ENCODE measurements at places on chromosomes 12 and 14.

DNA sequence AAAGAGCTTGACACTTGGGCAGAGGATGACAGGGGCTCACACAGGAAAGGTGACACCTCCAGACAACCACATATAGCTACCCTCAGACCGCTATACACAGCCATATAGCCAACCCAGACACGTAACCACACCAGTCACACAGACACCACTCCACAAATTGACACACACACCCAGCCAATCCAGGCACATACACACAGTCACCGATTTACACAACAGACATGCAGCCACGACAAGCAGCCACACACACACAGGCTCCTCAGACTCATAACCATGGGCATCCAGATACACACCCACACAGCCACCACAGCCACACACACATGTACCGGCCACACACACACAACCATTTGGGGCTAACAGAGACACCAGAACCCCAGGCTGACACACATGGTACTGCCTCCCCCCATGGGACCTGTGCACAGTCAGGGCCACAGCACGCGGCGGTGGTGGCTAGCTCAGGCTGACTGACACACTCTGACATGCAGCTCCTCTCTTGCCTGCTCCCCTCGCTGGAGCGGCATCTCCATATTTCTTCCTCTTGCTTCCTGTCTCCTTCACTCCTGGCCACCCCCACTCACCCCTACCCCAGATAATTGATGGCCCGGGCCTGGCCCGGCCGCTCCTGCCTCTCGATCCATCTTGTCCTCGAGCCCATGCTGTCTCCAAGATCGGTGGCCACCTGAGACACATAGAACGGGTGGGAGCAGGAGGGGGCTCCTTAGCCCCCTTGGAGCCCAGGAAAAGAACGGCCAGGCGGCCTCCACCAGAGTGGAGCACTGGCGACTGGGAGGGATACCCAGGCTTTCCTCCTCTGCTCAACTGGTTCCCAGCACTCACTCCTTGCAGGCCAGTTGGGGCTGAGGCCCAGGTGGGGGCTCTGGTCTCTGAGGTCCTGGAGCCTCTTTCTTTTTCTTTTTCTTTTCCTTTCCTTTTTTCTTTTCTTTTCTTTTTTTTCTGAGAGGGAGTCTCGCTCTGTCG, 6.0 kb upstream of the SHMT2 start:
- no peak overlapping the region for H3K27ac ChIP-seq
- peaks cover 56% of the 10 kb centered on the region for H3K4me1 ChIP-seq
- H3K4me3 ChIP-seq: no peak overlapping the region
- no peaks in the 10 kb centered on the region for H3K36me3 ChIP-seq

DNA sequence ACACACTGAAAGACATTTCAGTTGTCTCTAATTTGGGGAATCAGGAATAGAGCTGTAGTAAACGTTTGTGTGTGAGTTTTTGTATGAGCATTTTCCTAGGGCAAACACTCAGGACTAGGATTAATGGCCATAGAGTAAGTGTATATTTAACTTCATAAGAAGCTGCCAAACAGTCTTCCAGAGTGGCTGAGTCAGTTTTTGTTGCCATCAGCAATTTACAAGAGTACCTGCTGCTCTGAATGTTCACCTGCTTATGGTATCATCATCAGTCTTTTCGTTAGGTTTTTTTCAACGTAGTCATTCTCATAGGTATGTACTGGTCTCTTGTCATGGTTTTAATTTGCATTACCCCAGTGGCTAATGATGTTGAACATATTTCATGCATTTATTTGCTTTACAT, 30.6 kb upstream of the TRHDE start:
- H3K4me3 ChIP-seq: no peak overlapping the region
- no peaks in the 10 kb centered on the region for H3K4me1 ChIP-seq
- H3K27me3 ChIP-seq: no peaks in the 10 kb centered on the region

DNA sequence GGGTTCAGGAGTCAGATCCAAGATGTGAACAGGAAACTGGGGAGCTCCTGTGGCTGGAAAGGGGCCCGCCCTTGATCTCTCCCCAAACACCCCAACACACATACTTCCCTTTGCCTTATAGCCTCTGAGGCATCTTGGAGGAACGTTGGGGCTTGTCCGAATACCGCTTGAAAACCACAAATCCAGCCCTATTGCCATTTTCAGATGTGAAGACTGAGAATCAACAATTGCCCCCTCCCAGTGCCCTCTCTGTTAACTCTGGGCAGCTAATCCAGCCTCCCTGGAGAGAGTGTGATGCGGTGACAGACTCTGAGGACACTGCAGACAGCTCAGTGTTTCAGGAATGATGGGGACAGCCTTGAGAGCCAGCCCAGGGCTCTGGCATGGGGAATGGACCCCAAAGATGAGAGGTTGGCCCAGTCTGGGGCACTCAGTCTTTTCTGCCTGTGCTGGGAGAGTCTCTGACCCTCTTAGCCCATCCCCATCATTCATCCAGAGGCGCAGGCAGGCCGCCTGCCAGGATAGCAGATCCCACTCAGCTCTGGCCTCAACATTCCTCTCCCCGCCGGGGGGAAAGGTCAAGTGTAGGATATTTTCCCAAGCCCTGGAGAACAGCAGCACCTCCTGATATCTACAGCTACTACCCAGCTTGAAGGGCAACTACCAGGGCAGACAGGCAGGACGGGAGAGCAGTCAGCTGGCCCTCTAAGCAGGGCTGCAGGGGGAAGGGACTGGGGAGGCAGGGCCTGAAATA, 24.6 kb upstream of the LTBP2 start:
- no peaks in the 10 kb centered on the region for H3K27me3 ChIP-seq
- H3K4me3 ChIP-seq: no peak overlapping the region
- H3K27ac ChIP-seq: no peak overlapping the region

DNA sequence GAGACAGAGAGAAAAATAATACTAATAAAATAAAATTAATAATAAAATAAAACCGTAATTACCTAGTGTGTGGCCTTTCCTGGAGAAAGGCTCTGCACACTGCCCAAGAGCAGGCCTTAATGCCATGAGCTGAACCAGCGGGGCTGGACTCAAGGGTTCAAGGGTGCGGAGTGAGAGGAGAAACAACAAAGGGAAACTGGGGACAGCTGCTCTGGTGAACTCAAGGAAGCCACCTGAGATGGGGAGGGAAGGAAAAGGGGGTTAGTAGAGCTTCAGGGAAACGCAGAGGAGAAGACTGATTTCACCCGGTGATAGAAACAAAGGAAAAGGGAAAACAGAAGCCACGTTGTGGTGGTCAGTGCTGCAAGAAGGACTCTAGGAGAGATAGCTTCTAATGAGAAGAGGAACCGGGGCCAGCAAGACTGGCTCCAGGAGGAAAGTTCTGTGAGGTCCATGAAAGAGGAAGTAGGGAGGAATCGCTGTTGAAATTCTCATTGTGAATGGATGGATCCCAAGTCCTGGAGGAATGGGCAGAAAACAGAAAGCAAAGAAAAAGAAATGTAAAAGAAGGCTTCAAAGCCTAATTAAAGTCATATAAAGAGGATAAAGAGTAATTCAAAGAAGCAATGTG, 48.3 kb upstream of the BCL2L14 start:
- DNase-seq: no peak
- no peaks in the 10 kb centered on the region for H3K27me3 ChIP-seq
- H3K4me3 ChIP-seq: no peak overlapping the region
- no peaks in the 10 kb centered on the region for H3K36me3 ChIP-seq
- no peak overlapping the region for H3K27ac ChIP-seq

DNA sequence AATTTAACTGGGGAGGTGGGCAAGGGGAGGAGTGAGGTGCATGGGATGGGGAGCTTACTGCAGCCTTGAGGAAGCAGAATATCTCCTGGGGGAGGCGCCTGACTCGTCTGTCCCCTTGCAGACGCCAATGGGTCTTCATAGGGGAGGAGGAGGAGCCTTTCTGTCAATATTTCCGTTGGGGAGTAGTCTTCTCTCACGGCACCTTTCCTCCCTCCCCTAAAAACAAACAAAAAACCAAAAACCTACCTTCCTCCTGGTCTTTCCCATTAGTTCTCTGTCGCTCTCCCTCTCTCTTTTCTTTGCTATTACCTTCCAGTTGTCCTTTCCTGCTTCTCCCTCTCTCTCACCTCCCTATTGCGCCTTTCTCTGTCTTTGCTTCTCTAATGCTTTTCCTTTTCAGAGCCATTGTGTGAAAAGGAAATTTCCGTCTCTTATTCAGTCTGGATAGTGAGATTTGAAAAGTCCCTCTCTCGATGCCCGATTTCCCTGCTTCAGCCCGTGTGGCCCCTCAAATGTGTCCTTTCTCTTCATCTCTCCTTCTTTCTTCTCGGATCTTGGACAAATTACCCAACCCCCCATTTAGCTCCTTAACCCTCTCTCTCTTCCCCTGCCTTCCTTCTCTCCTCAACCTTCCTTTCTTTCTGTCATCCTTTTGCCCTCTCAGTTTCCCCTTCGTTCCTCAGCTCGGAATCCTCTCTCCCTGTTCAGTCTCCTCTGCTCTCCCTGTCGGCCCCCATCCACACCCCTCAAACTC, 5.9 kb downstream of the GPR84 start:
- peaks cover 74% of the 10 kb centered on the region for H3K4me1 ChIP-seq
- H3K4me3 ChIP-seq: peak overlapping the region; percentile 53

GRCh38 chr12:71008616-71009015, 88.1 kb upstream of the PTPRR start:
- no peaks in the 10 kb centered on the region for H3K36me3 ChIP-seq
- no peak overlapping the region for H3K27ac ChIP-seq
- no peak overlapping the region for H3K4me3 ChIP-seq
- DNase-seq: no peak

GRCh38 chr12:96205908-96206307, 11.7 kb downstream of the ELK3 start:
- no peak for DNase-seq
- H3K4me3 ChIP-seq: no peak overlapping the region
- no peaks in the 10 kb centered on the region for H3K4me1 ChIP-seq
- H3K36me3 ChIP-seq: no peaks in the 10 kb centered on the region
- no peak overlapping the region for H3K27ac ChIP-seq
- no peaks in the 10 kb centered on the region for H3K27me3 ChIP-seq

GRCh38 chr14:59297071-59297776, 108.8 kb downstream of the DAAM1 start:
- no peaks in the 10 kb centered on the region for H3K4me1 ChIP-seq
- H3K36me3 ChIP-seq: no peaks in the 10 kb centered on the region
- H3K4me3 ChIP-seq: no peak overlapping the region
- no peaks in the 10 kb centered on the region for H3K27me3 ChIP-seq
- H3K27ac ChIP-seq: no peak overlapping the region
- DNase-seq: no peak
